ENCODE measurements at places on chromosomes 6 and 20.

- DNase-seq: no peak
These were observed 812 bp upstream of the SMIM13 start for GRCh38 chr6:11092668-11093375.

DNA sequence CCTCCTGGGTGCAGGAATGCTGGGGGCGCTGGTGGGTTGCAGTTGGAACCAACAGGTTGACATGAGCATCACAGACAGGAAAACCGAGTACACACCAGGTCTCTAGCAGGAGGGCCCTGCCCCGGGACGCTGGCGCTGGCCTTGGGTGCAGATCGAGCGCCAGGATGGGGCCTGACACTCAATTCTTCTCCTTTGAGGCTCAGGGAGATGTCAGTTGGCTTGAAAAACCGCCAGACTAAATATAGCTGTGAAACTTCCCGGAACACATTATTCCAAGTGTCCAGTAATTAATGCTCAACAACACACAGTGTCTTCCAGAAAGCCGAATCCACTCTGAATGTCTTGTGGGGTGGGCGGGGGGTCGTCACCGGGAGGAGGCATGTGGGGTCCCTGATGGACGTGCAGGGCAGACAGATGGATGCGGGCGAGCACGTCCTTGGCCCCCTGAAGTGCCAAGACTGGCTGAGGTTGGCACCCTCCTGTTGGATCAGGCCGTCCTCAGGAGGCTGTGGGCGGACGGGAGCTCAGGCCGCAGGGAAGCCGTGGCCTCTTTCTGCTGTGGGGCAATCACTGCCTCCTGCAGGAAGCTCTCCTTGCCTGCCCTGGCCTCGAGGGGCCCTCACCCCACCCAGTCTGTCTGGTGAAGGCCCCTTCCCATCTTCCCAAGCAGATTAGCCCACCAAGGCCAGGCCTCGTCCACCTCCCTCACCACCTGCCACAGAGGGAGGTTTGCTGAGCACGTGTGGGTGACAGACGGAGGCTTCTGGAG is 19.4 kb upstream of the GATA5 start:
- DNase-seq: no peak

DNA sequence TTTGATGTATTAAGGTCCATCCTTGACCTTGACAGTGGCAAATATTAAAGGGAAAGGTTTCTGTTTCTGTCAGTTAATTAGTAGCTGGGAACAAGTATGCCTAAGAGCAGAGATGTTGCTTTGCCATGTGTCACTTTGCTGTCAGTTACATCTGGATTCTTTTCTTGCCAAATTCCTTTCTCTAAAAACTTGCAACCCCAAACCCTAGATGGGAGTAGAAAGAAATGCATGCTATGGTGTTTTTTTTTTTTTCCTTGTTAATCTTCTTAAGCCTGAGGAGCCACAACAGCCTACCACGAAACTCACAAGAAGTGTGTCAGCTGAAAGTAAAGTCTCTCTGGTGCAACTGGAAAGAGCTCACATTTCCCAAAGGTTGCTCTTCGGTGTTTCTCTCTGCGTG is 18.0 kb upstream of the CLDN20 start:
- no peak for DNase-seq

DNA sequence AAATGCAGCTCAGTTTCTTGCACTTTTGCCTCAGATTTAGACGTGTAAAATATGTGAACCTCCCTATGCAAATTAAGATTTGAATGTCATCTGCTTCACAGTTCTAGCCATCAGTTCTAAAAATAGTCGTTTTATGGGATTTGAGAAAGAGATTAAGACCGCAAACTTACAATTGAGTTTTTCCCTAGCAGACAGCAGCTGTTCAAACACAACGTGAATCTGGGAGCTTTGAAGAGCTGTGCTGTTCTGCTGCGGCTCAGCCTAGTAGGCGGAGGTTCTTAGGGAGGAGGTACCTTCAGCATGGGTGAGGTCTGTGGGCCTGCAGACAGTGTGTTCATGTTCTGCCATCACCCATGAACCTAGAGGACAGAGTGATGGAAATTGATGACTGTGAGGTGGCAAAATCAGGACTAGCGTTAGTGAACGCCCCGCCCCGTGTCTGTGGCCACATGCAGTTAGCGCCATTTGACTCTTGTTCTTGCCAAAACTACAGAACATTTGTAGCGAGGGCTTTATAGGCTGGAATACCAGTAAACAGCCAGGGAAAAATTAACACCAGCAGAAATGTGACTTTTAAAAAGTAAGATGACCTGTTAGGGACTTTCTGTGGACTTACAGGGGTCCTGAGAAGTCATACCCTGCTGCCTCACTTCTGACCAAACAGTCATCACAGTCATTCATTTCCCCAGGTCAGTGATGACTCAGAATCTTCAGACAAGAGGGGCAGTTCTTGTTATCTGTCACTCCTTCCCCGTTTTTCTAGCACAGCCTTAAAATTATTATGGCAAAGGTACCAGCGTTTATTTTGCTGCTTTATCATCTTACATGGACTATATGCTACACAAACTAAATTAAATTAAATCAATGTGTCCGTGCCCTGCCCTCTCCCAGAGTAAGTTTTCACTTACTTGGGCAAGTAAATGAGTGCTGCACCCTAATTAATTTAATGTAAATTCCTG is 84.3 kb upstream of the TMEM181 start:
- no peak for DNase-seq

GRCh38 chr6:53441035-53441493 is 92.3 kb upstream of the ELOVL5 start:
- no peak for DNase-seq

GRCh38 chr6:142009647-142010046 is 123.1 kb upstream of the GJE1 start:
- DNase-seq: no peak
